NCI-H1092 (cell line): ENCODE measurements at places on chromosomes 5 and 9.

GRCh38 chr5:57695179-57695578, 212.6 kb upstream of the ACTBL2 start:
- DNase-seq: no peak

DNA sequence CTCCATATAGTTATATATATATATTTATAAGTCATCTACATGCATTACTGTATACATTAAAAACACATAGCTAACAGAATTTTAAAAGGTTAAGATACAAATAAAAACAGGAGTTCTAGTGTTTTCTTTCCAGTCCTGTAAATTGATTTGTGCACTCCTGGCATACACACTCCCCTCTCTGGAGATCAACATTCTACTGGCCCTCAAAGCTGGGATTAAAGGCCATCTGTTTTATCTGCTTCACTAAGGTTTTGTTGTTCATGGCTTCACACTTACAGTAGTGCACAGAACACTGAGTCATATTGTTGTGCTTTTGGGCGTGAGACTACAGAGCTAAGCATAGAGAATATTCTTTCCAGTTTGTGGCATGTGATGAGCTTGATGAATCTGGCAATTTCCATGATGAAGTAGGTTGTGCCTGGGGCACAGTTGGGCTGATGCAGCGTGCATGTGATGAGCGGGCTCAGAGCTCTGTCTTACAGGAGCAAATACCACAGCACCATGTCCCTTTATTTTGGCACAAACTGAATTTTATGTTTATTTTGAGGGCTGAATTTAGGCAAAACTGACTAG, 98.2 kb downstream of the TAF11L14 start:
- no peak for DNase-seq

DNA sequence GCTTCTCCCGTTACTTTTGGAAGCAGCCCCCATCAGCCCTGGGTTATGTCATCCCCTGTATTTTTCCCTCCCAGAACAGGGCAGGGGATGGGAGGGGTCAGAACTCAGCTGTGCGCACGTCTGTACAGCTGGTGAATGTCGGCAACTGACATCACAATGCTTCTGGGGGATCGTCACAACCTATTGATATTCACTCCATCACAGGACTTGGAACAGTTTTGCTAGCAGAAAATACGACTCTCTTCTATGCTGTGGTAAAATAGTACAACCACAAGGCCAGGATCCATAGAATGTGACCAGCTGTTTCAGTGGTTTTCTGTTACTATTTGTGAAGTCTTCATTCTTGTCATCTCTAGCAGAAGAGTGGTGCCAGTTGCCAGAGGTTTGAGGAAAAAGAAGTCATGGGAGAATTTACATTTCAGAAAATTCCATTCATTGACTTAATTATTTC, 77.1 kb upstream of the KLF4 start:
- DNase-seq: no peak

GRCh38 chr9:129033216-129033615, 3.2 kb upstream of the MIGA2 start:
- no peak for DNase-seq

DNA sequence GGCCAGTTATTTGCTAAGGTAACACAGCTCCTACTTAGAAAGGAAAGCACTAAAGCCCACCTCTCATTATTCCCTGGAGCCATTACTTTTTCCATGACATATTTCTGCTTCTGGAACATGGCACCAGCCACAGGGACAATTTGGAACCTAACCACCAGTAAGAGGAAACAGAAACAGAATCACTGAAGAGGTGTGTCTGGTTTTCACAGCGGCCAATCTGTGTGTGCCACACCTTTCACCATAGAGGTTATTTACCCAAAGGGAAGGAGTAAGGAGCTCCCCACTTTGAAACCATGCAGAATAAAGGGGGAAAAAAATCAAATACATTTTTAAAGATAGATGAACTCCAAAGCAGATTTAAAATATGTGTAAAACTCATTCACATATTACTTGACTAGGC, 21.1 kb downstream of the PRUNE2 start:
- no peak for DNase-seq

- no peak for DNase-seq
Observed at GRCh38 chr5:82309091-82309531, 31.0 kb upstream of the RPS23 start.

- DNase-seq: no peak
Observed at GRCh38 chr9:104022083-104022482, 72.0 kb upstream of the SMC2 start.

DNA sequence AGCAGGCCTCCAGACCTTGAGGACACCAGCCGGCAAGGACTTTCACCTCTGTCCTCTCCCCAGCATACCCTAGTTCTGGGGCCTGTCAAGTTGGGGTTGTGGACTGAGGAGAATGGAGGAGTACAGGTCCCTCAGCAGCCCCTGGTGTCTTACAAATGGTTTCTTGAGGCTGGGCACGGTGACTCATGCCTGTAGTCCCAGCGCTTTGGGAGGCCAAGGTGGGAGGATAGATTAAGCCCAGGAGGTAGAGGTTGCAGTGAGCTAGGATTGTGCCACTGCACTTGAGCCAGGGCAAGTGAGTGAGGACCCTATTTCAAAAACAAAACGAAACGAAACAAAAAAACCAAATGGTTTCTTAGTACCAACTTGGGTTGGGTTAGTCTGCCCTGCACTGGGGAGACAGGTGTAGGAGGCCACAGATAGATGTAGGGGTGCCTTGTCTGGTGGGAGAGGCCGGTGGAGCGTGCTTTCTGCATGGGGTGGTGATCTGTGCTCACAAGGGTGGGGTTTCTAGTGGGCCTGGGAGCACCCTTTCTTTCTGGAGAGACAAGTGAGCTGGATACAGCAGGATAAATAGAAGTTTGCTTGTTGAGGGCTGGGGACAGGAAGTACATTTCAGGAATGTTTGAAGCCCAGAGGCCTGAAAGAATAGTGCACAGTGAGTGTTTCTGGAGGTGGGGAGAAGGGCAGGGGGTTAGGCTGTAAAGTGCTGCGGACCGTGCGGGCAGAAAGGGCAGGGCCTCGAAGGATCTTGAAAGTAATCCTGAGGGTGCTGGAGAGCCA, 37.7 kb upstream of the PSD2 start:
- no peak for DNase-seq

- DNase-seq: no peak
Observed at GRCh38 chr5:9278921-9279603, 266.8 kb downstream of the SEMA5A start.

DNA sequence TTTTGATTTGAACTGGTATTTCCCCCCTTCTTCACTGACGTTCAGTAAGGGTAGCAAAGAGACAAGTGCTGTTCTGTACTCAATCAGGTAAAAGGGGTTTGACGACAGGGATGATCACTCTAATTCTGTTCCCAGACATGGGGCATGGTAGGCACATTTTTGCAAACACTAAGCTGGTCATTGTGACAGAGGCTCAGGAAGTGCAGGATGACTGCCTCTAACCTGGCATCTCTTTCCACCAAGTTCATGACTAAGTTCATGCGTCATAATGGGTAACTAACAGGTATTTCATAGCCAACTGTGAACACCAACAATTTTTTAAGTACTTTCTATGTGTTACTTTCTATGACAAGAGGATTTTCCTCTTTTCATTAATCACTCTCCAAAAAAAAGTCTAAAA, 166.5 kb downstream of the MAPKAP1 start:
- no peak for DNase-seq

GRCh38 chr9:132267660-132268059, 87.1 kb downstream of the SETX start:
- DNase-seq: no peak

- DNase-seq: no peak
Observed at GRCh38 chr5:125600559-125600958, 822.6 kb upstream of the GRAMD2B start.

- DNase-seq: no peak
Observed at GRCh38 chr5:134101686-134102439, 12.6 kb upstream of the TCF7 start.

DNA sequence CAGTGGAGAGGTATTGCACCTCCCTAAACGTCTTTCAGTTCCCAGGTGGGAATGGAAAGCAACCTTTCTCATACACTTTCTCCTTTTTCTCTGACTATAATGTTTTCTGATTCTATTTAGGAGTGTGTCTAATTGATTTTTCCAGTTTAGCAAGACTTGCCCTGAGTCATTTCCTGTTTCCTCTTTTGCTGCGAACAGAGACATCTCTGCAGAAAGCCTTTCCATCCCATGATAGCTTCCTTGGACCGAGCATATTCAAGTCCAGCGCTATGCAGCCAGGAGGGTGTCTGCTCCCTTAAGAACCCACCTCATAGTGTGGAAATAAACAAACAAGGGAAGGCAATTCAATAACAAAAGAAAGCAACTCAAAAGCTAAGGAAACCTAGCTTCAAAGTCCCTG, 60.0 kb upstream of the CDH6 start:
- no peak for DNase-seq

- DNase-seq: no peak
Observed at GRCh38 chr5:71932655-71933338, 174.5 kb upstream of the MAP1B start.

DNA sequence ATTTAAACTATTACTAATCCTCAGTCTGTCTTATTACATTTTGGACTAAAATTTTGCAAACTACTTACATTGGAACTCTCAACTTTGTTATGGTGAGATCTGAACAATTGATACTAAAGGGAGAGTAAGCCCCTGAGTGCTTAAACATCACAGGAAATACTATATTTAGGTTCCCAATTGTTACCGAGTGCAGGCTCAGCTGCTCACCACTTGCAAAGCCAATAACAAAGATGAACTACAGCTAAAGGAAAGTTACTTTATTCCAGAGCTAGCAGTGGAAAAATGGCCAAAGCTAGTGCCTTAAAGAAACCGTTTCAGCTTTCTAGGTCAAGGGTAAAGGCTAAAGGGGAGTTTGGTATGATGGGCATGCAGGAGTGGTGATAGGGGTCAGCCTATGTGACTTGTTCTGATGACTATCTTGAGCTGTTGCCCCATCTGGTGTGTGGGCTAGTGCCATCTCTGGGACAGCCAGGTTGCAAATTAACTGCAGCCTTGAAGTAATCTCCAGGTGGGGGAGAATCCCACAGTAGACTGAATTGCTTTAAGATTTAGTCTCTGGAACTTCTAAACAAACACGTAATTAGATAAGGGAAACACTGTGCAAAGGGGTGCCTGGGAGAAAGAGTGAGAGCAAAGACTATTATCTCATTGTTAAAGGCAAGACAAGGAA, 7.8 kb upstream of the NDUFB6 start:
- no peak for DNase-seq

DNA sequence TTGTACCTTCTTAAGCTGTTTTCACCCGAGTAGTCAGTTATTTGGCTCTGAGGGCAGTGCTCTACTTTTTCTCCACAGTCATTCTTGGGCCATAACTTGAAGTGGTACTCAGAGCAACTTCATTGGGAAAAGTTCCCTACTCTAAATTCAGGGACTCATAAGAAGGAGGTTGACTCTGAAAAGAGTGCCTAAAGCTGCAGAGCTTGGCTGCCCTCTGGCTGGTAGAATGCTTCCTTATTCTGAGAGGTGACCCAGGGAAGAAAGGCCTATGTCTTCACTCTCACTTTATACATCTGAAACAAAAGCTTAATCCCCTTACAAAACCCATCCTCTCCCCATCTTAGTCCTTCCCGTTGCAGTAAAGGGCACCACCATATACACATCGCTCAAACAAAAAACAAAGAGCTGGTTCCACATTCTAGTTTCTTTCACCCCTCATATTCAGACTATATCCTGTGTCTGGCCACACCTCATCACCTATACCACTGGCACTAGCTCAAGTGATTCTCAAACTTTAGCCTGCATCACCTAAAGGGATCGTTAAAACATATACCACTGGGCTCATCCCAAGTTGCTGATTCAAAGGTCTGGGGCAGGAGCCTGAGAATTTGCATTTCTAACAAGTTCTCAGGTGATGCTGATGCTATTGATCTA, 7.9 kb downstream of the IGIP start:
- DNase-seq: no peak

DNA sequence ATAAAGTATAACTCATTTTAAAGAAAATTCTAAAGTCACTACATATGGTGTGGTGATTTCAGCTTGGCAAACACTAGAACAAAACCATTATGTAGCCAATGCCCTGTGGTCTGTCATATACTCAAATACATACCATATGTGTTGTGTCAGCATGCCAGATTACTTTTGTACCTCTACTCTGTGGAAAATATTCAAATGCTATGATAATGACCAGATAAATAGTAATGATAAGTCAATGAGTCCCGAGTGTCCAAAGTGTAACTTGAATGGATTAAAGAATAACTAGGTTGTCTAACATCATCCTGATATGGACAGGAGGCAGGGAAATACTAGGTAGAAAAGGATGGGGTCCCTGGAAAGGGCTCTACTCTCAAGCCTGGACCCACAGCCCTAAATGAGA, 58.0 kb upstream of the IL6ST start:
- DNase-seq: no peak

DNA sequence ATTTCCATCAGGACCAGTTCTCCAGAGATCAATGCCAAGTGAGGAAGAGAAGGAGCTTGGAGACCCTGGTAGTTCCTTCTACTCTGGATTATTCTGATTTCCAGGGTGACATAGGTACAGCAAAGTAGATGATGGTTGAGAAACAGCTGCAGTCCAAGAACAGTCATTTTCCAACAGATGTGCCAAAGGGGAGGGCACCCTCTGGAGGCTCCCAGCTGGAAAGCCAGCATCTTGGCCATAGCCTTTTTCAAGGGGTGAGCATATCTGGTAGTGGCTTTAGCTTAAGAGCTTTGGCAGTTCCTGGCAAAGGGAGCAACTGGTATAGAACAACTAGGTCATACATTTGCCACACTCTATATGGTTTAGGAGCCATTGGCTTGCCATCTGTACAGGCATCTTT, 492.7 kb downstream of the RASEF start:
- no peak for DNase-seq

DNA sequence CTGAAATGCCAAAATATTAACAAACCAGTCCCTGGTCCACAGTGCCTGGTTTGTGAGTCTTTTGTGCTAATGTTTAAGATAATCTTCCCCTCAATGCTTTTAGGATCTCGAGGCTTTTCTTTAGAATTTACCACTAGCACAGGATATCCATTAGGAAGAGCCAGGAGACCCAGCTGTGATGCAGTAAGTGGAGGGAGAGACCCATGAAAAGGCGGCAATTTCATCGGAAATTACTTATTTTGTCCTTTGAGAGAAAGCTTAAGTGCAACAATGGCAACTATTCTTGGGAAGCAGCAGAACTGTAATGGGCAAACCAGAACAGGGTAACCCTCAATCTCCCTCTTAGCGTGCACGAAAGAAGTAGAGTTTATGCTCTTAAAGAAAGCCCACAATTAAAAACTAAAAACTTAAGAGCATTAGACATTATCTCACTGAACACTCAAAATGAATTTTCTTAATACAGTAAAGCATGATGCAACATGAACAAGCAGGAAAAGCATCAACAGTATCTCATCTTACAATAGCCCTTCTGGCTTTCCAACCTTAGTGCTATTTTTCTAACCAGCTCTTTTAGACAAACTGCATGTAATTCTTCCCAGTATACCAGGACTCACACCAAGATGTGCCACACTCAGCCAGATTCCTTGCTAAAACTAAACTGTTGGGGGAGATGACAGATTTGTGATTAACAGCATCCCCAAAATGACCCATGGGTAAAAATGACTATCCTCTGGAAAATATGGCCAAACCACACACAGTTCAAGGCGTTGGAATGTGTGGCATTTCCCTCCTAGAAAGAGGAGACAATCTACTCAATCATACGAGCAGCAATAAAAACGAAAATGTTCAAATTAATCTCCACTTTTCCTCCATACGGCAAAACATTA, 36.4 kb downstream of the PWWP2A start:
- no peak for DNase-seq

- no peak for DNase-seq
Observed at GRCh38 chr5:131640043-131640856, 5.2 kb upstream of the RAPGEF6 start.
